ENCODE measurements at places on chromosomes 2 and 18.

DNA sequence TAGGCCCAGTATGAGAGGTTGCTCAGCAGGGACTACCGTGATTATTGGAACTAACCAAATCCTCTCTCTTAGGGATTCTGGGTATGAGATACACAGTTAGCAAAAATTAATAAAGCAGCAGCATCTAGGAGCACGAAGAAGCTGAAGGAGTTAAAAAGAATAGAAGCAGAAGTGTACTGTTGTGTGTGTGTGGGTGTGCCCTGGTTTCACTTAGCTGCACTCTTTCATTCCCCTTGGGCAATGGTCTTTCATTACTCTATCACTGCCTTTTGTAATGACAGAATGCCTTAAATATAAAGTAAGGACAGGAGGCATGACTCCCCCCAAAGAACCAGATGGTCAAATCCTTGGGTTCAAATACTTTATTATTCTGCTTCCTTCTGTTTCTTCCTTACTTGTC lies 115.9 kb upstream of the CD302 start:
- no peak for DNase-seq

GRCh38 chr18:56702946-56703345 lies 51.8 kb downstream of the WDR7 start:
- no peak for DNase-seq

- DNase-seq: no peak
Observed at GRCh38 chr18:14974576-14974975, 226.6 kb downstream of the ANKRD30B start.

DNA sequence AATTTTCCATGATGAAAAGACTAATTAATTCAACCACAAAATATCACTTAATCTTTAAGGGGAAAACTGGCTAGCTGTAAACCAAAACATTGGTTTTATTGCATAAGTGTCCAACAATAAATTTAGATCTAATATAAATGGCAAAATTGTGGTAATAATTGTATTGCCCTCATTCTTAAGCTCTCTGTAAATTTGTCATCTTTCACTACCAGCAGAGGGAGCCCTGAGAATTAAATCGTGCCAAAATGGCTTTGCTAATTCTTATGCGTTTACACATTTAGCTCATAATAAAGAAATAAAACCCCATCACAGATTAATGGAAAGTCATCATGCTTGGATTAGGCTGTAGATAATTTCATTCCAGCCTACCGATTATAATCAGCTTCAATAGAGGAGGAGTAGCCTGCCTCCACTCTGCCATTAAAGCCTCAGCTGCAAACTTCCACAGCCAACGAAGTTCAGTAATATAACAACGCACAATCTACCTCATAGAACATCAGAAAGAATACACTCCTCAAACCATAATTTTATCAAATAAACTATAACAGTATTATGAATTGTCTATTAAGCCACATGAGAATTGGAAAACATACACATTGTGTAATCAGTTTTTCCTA lies 70.0 kb upstream of the ATP5MC3 start:
- no peak for DNase-seq

- no peak for DNase-seq
Observed at GRCh38 chr18:22408059-22408458, 9.7 kb downstream of the CTAGE1 start.

- DNase-seq: no peak
Observed at GRCh38 chr2:72815655-72816278, 10.1 kb downstream of the EXOC6B start.

GRCh38 chr2:121527009-121527682 lies 3.5 kb upstream of the RNU4ATAC start:
- no peak for DNase-seq

- no peak for DNase-seq
Observed at GRCh38 chr2:142714600-142714999, 162.9 kb upstream of the KYNU start.

- no peak for DNase-seq
Observed at GRCh38 chr2:240934701-240935102, 28.6 kb downstream of the CROCC2 start.

GRCh38 chr2:10009271-10009810 lies 34.0 kb upstream of the KLF11 start:
- no peak for DNase-seq

GRCh38 chr2:173696274-173696673 lies 268.9 kb downstream of the SP3 start:
- no peak for DNase-seq

DNA sequence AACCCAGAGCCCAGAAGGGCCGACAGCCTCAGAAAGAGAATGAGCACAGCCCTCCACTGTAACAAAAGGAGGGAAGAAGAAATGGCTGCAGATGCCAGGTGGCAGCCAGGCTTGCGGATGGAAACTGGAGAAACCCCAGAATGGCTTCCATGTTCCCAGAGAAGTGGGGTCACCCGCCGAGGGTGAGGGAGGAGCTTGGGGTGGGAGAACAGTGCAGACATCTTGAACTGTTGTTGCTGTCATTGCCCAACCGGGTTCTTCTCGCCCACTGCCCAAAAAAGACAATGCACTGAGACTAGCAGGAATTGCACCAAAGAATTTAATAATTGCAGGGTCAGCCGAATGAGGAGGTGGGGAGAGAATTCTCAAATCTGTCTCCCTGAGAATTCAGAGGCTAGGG lies 223.2 kb upstream of the RAB6C start:
- no peak for DNase-seq

- peak; percentile 56 for DNase-seq
Observed at GRCh38 chr2:86079981-86080911, 25.4 kb downstream of the POLR1A start.

DNA sequence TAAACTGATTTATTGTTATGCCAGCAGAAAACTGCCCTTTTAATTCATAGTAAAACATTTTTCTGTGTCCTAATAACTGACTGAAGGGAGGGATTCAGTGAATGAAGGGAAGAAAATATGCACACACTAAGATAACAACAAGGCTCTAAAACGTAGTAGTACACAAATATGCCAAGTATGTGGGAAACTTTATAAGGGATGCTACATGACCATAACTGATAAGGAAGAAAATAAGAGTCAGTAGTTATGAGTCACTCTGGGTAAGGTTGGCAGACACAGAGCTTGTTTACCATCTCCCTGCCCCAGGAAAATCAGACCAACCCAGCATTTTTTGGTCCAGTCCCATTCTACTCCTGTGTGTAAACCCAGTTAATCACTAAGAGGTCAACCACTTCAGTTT lies 124.2 kb downstream of the RPRM start:
- no peak for DNase-seq

DNA sequence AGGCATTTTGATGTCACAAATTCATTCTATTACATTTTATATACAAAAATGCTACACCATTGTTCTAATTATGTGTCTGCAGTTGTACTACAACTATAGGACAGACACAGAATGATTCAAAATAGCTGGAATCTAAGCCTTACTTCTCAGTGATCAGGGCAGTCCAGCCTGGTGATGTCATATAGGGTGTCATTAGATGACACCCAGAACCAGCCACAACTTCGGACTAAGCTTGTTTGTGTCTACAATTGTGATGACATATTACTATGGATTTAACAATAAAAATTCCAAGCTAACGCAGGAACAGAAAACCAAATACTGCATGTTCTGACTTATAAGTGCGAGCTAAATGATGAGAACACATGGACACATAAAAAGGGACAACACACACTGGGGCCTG lies 31.0 kb downstream of the M1AP start:
- DNase-seq: no peak

DNA sequence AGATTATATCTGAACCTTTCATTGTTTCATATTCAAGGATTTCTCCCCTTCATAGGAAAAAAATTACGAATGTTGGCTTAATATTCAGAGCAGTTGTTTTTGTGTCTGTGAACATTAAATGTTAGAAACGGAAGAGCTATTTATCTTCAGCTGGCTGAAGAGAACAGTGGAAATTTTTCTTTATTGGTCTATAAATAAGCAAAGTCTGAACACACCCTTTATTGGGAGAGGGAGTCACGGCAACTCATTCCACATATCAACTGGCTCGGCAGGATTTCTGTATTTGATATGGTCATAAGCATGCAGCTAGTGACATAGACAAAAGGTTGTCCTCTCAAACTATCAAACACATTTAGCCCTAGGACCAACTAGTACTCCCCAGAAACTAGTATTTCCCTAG lies 468.4 kb upstream of the HNRNPA3 start:
- no peak for DNase-seq

DNA sequence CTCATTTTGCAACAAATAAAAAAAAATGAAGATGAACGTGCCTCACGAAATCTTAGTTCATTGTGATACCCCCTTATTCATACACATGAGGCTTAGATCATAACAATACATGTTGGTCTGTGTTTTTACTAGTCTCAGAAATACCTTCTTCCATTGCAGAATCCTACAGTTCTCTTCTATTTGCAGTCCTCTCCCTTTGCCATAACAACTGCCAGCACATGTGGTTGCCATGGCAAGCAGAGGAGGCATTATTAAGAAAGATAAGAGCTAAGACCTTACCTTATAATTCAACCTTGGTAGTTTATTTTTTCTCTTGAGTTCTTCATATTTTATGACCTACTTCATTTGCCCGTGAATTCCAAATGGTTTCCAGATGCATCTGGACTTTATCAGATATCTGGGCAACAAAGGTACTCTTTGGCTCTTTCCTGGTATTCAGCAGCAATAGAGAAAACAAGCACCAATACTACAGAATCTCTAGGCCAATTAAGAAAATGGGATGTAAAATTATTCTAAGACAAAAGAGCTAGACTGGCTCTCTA lies 524.0 kb downstream of the CMPK2 start:
- DNase-seq: no peak

DNA sequence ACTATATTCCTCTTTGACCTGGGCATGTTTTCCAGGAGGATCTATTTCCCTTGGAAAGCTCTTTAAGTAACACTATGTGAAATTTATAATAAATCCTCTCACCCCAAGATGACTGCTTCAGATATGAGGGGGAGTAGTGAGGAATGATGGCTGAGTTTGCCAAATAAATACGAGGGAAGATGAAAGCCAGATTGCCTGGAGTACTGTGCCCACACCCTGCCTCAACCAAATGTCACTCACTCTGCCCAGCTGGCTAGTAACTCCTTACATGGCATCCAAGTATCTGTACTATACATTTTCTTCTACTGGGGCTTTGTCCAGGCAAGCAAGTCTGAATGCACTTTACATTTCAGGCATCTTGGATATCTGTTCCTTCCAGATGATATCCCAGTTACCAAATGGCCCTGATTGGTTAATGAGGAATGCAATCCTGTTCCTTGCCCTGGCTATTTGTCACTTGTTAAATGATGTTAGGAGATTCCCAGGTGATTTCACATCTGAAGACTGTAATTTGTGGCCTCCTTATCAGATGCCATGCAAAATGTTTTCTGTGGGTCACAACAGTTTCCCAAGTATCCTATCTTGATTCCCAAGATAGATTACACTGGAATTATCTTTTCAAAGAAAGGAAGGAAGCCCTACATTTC lies 191.8 kb downstream of the IKZF2 start:
- no peak for DNase-seq

Measured in stimulated activated CD8-positive, alpha-beta memory T cell treated with anti-CD3 and anti-CD28 coated beads, Interleukin-7, amount 100 ng/mL, for 4 hours (primary cell).